ENCODE measurements at places on chromosomes 7 and 10.
A peak's percentile ranks its signal among the peaks of the same experiment; 100 is the strongest.

GRCh38 chr7:107234436-107234835, 65.6 kb downstream of the HBP1 start:
- DNase-seq: no peak

DNA sequence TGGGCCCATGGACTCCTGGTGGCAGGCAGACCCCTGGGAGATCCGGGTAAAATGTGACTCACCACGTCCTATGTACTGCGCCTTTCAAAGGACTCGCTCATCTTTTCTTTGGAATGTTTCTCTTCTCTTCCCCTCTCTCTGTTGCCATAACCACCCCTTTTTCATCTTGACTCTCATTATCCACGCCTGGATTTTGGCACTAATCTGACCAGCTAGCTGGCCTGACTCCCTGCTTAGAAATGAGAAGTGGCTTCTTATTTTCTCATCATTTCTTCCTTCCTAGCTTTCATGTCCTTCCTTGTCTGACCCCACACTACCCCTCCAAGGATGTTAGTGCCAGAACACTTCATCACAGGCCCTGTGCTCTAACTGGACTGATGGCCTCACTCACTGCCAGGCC, 98.0 kb upstream of the FAM171A1 start:
- DNase-seq: no peak

DNA sequence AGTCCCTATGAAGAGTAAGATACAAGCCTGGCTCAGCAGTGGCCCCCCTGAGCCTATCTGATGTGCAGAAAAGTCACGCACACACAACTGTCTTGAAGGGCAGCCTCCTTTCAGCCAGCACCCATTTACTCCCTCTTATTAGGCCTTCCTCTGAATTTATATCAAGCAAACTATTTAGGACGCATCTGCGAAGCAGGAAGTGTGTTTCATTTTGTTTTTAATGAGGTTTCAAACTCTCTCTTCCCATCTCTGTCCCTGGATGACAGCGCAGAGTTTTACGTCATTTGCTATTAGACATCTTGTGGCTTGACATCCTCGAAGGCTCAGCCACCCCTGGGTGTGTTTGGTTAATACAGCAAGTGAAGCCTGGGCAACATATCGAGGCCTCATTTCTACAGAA, 79.5 kb downstream of the CUX1 start:
- DNase-seq: no peak

- no peak for DNase-seq
These were observed 59.5 kb upstream of the NPTX2 start for GRCh38 chr7:98557538-98558031.

DNA sequence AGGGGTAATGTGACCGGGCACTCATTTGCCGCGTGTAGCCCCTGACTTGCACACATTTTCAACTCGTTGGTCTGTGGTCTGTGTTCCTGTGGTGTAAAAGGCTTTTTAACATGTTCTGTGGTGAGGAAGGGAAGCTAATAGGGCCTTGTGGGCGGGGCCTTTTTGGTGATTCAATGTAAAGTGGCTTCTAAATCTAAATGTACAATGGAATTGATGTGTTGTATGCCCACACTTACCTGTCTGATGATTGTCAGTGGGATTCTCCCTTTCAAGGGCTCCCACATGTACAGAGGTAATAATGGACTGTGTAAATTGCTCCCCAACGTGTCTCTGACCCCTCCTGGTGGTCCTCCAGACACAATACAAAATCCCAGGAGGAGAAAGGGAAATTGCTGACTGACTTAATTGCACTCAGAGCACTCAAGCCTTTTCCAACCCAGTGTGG, 43.1 kb upstream of the GATAD1 start:
- no peak for DNase-seq

- DNase-seq: no peak
These were observed 266.2 kb upstream of the PHF14 start for GRCh38 chr7:10707519-10707918.

DNA sequence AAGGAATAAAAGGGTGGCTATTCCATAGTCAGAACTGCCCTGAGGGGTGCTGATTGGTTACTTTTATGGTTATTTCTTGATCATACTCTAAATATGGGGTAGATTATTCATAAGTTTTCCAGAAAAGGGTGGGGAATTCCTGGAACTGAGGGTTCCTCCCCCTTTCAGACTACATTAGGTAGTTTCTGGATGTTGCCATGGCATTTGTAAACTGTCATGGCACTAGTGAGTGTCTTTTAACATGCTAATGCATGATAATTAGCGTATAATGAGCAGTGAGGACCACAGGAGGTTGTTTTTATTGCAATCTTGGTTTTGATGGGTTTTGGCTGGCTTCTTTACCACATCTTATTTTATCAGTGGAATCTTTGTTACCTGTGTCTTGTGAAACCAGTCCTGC, 26.5 kb upstream of the POT1 start:
- no peak for DNase-seq

DNA sequence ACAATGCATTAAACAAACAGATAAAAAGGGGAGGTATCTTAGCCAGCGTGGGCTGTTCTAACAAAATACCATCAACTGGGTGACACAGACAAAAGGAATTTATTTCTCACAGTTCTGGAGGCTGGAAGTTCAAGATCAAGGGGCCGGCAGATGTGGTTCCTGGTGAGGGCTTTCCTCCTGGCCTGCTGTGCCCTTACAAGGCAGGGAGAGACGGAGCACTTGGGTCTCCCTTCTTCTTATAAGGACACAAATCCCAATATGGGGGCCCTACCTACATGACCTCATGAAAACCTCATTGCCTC, 281.6 kb upstream of the KLF14 start:
- no peak for DNase-seq

GRCh38 chr10:130691776-130692175, 555.6 kb downstream of the GLRX3 start:
- DNase-seq: no peak

GRCh38 chr7:20164425-20165145, 52.6 kb downstream of the MACC1 start:
- no peak for DNase-seq

DNA sequence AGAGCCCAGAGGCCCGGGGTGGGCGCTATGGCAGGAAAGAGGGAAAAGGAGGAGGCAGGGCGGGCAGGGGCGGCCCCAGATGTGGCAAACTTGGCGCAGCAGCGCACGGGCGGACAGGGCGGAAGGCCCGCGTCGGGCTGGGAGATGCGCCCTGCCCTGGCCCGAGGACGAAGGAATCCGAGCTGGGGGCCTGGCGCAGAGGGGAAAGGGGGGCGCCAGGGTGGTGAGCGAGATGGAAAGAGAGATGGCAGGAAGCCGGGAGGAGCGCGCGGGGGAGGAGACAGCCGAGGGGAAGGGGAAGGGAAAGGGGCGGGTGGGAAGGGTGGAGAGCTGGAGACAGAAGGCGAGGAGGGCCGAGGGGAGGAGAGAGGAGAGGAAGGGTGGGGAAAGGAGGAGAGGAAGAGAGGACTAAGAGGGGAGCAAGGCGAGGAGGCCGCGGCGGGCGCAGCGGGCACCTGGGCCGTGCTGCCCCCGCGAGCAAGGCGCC, at the start of gene MARVELD1:
Gene MARVELD1, plus strand, starts transcription at position 392 of the 487 bp plus-strand sequence. CDS start 147 bp downstream, outside the sequence.
- DNase-seq: peak; percentile 89

- DNase-seq: no peak
These were observed 80.0 kb upstream of the DNAAF5 start for GRCh38 chr7:646487-646886.

DNA sequence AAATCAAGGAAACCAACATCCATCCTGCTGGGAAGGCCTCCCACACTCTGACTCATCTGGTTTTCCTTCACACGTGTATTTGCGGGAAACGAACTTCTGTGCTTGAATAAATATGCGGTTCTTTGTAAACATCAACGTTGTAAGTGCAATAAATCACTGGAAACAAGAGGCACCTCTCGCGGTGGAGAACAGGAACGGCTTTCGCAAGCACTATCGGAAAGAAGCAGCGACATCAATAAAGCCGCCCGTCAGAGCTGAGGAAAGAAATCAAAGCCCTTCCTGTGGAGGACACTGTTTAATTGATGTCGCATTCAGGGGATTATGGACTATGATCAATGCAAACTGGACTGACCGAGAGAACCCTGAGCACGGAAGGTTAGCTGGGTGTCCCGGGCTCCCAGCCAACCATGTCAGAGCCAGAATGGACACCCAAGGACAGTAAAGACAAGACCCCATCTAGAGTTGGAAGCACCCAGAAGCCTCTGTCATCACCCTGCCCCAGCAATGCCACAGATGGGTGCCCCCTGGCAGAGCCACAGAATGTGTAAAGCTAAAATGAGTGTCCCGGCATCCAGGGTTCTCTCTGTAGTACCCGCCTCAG, 37.6 kb downstream of the OAT start:
- no peak for DNase-seq

DNA sequence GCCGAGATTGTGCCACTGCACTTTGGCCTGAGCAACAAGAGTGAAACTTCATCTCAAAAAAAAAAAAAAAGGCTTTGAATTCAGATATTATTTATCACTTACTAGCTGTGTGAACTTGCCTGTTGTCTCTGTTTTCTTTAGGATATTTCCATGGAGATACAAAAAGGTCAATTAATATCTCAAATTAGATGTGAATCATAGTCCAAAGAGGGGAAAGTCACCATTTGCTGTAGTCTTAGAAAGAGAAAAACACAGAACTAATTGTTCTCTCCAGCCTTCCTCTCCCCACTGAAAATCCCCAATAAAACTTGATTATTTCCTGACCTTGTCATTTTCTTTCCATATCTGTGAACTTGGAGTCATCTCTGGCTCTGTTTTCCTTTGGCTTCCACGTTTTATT, 21.2 kb downstream of the HEPACAM2 start:
- DNase-seq: no peak

GRCh38 chr10:52677086-52677485, 95.5 kb downstream of the MBL2 start:
- no peak for DNase-seq

- no peak for DNase-seq
These were observed 90.8 kb downstream of the SFMBT2 start for GRCh38 chr10:7320072-7320471.

- DNase-seq: no peak
These were observed 873.5 kb downstream of the REEP3 start for GRCh38 chr10:64394744-64395143.

- no peak for DNase-seq
These were observed 978 bp downstream of the OGDH start for GRCh38 chr7:44607141-44608068.

GRCh38 chr7:134886353-134887057, 99.8 kb upstream of the AGBL3 start:
- DNase-seq: peak; percentile 82

DNA sequence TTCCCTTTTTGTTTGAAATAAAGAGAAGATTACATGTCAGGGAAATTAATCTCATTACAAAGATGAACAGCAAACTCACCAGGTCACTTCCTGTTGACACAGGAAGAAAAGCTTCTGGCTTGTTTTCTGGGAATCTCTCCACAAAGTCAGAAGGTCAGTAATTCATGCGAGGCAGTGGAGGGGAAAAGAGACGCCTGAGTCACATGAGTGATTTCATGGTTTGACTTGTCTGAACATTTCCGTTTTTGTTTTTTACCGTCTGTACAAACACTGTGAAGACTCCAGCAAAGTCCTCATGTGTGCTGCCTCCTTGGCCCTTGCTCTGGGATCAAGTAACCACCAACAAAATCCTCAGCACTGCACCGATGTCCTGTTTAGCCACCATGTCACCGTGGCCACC, 2.5 kb upstream of the HABP2 start:
- no peak for DNase-seq

GRCh38 chr10:96856317-96856716, 24.2 kb downstream of the LCOR start:
- DNase-seq: no peak

GRCh38 chr10:30114881-30115625, 55.7 kb upstream of the JCAD start:
- DNase-seq: peak; percentile 41

GRCh38 chr7:112134039-112134438, 72.2 kb downstream of the DOCK4 start:
- no peak for DNase-seq

GRCh38 chr7:127769696-127770400, 117.9 kb downstream of the SND1 start:
- DNase-seq: no peak

DNA sequence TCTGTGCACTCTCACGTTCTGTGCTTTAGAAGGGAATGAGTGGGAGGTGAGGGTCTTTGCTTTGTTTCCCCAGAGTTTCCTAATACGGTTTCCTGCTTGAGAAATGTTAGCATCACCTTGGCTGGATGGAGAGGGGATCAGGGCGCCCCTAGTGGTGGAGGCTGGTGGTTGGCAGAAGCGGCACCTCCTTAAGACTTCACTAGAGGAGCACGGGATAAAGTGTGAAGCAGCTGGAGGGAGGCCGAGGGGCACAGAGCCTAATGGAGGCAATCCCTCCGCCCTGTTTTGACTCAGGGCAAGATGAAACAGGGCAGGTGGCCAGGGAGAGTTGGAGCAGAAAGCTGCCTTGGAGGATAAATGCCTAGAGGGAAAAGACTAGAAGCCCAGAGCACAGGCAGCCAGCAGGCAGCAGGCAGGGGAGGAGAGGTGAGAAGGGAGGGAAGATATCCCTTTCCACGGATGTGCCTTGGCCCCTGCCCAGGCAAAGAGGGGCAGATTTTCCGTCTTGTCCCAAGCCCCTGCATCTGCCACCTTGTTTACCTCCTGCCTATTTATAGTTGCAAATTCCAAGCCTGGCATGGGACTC, 56.0 kb upstream of the BTRC start:
- peak; percentile 38 for DNase-seq

GRCh38 chr7:130070861-130071622, 708 bp downstream of the KLHDC10 start:
- DNase-seq: no peak

GRCh38 chr10:16360001-16360400, 76.8 kb upstream of the PTER start:
- no peak for DNase-seq

DNA sequence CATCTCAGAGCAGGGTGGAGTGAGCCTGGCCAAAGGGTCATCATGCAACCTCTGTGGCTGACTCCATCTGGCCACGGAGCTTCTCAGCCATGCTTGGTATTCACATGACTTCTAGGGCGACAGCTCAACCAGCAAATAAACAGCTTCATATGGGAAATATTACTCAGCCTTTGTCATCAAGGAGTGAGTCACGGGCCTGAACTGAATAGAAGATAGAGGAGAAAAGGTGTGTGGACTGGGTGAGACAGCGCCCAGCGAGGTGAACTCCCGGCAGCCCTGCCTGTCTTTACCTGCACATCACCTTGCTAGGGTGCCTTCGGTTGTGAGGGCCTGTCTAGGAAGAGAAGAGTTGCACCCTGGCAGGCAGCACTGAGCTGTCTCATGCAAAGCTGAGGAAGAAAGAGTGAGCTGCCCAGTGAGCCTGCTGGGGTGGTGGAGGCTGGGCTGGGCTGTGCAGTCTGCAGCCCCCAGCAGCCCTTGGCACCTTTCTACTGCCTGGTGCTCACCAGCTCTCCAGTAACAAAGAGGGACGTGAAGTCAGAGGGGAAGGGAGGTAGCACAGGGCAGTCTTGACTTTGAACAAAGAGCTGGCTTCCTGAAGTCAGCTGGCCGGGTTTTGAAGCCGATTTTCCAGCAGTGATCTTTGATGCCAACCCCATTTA, 114.2 kb downstream of the EGFR start:
- DNase-seq: peak; percentile 61

DNA sequence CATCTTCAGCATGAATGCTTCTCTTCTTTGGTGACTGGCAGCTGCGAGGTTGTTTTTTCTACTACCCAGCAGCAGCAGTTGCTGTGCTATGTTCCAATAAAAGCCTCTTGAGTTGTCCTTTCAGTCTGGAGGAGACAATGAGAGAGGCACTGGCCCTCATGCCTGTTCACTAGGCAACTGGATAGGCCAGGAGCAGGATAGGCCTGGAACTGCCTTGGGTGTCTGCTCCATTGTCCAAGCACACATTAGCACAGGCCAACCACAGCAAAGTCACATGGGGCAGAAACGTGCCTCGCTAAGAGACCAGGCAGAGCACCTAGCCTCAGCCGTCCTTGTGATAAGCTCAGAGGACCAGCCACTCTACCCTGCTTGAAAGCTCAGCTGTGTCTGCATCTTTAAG, 76.9 kb upstream of the PDCD4 start:
- no peak for DNase-seq

All from uterus (tissue), 4 donors.